ENCODE measurements at places on chromosomes 7 and 10.

- DNase-seq = no peak
Measured at GRCh38 chr7:92002720-92003119, 62.1 kb downstream of the AKAP9 start.

- DNase-seq = no peak
Measured at GRCh38 chr7:7157887-7158271, 24.5 kb upstream of the C1GALT1 start.

DNA sequence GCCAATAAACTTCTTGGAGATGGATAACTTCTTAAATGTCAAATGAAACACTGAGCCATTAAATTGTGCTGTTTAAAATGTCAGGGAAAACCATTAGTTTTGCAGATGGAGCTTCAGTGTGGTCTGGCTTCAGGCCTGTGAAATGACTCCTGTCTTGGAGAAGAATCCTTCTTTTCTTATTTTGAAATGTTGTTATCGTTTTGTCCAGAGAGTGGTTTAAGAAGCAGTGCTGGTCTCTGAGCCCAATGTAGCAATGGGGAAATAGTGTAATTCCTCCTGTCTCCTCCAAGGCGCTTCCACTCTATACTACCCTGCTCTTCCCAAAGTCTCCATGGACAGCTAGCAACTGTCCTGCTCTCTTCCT, 177.6 kb downstream of the REEP3 start:
- DNase-seq = no peak

DNA sequence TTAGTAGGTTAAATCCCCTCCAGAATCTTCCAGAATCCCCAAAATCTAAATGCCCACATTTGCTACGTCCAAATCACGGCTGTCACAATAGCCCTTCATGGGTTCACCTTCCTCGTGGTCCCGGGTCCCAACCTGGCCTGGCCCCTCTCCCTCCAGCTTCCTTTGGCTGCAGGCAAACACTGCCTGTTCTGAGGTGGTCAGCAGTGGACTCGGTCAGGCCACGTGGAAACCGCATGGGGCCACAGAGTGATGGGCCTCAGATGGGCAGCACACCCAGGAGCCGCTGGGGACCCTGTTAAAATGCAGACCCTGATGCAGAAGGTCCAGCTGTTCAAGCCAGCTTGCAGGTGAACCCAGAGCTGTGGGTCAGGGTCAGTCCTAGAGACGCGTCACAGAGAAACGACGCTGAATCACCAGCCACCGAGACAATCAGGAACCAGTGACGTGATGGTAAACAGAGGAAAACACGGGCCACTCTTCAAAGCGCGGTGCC, 588.6 kb downstream of the DNAJB6 start:
- no peak for DNase-seq

DNA sequence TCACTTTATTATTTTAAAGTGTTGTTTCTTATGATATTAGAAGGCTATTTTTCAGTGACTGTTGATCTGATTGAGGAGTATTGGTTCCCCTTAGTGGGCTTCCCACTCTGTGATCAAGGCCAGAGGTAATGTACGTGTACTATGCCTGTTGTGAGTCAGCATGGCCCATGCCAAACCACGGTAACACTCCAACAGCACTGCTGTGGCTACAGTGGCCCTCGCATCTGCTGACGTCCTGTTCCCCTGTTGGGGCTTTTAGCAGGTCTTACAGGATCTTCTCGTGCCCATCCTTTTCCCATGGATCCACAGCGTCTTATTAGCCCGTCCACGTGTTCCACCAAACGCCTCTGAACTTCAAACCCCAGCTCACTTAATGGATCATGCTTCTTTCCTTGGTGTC, 964.6 kb upstream of the CELF2 start:
- DNase-seq = no peak

DNA sequence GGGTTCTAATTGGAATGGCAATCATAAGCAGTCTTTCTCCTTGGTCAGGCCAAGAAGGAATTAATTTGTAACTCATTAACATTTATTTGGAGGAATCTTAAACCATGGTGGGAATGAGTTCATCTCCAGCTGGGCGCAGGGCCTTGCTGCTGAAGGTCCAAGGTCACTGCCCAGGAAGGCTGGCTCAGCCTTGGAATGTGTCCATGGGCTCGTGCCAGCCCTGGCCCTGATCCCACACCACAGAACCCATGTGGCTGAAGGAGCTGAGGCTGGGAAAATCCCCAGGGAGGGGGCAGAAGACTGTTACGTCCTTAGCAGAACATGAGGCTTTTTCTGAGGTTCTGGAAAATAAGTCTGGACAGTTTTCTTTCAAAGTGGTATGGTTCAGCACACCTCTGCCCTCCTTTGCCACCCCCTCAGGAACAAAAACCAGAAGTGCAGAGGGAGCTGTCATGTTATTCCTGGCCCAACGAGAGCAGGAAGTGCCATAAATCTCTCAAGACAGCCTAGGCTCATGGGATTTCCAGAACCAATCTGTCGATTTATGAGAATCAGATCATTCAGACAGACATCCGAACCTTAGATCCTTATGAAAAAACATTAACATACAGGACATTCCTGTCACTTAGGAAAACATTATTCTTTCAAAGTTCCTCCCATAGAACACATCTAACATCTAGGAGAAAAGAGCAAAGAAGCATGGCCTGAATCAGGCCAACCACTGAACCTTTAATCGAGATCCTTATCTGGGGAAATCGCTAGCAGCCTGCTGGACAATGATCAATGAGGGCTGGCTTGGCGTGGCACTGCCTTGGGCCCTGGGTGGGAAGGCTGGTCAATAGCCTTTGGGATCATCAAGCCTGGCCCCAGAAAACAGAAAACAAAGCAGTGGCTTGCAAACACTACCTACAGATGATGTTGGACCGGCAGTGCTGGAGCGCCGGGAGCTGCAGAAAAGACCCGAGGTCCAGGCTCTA, 134.3 kb downstream of the TAX1BP1 start:
- peak; percentile 24 for DNase-seq

DNA sequence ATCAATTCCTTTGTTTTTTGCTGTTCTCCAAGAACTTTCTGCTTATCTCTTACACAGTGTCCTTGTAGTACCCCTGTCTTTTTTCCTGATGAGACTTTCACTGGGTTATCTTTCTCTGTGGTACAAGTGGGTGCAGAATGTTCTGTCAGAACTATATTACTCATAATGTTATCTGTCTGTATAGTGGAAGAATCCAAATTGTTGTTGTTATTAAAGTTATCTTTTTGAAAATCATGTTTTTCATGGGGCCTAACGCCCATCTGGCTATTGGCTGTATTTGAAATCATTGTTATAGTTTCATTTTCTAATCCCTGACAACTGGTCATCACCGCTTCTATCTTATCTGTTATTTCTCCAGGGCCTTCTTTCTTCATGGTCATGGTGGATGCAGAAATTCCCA, 163.0 kb upstream of the CCDC6 start:
- DNase-seq = no peak

DNA sequence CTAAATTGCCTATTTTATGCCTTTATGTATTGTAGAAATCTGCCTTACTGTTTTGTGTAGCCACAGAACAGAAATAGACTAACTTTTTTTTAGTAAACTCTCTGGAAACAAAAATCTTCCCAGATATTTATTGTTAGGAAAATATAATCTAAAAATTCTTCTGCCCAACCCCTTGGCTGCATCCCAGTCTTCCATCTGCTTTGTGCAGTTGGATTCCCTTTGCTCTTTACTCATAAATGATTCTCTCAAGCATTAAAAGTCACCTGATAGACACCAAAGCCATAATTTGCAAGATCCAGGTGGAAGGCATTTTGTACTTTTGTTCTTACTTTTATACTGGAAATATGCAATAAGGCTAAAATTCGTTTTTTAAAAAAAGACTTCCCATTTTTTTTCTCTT, 6.1 kb upstream of the CAV2 start:
- DNase-seq = no peak

DNA sequence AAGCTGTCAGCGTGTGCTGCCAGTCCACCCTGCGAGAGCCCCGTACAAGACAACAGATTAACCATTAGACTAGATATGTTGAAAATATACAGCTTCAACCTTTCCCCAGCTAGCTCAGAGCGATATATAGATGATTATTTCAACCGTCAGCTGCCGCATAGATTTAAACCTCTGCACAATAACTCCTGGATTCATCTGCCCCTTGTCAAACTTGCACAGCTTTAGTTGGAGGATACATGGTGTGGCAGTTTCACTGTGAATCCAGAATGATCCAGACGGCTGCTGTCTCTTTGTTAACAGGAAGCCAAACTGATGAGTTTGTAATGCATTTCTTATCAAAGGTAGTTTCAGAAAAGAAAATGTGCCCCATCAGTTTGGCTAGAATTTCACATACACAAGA, 659.7 kb downstream of the KCNMA1 start:
- no peak for DNase-seq

DNA sequence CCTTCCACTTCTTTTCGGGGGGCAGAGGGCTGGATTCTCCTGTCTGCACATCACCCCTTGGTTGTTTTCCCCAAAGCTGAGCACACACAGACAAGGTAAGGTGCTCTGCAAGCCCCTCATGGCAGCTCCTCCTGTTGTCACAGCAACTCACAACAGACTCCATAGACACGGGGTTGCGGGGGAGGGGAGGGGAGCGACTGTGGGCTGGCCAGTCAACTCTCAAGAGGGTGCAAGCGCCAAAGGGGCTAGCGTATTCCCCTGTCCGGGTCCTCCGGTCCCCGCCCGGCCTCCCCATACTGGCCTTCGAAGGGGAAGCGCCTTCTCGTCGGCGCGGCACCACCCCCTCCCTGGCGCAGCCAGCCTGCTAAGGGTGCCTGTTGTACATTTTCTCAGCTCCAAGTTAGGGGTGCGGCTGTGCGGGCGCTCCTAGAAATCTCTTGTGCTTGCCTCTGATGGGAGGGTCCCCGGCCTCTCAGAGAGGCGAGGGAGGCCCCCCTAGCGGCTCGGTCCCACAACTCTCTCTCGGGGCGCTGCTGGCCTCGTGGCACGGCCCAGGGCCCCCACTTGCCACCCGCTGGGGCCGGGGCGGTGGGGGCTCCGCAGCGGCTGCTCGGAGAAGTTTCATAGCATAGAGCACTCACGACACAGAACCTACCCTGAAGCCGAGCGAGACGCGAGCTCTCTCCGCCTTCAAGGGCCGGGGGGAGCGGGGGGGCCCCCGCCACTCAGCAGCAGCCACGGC, 498 bp downstream of the RHOBTB1 start:
- DNase-seq = peak; percentile 35

- peak; percentile 9 for DNase-seq
Measured at GRCh38 chr10:380313-380940, 245.2 kb downstream of the ZMYND11 start.

DNA sequence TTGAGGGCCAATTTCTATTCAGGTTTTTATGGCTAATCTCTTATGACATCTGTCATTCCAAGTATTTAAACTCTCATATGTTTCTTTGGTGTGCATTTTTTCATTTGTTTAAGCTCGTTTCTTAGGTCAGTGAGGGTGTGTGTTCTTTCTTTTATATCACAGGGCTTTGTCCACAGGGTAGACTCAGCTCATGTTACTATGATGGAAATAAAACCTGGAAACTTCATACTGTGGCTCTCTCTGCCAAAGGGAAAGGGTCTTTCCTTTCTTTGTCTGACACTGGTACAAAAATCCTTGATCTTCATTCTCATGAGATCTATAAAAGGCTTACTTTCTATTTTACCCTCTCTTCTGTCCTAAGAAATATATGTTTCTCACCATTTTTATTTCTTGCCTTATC, 129.6 kb upstream of the SP8 start:
- DNase-seq = no peak

DNA sequence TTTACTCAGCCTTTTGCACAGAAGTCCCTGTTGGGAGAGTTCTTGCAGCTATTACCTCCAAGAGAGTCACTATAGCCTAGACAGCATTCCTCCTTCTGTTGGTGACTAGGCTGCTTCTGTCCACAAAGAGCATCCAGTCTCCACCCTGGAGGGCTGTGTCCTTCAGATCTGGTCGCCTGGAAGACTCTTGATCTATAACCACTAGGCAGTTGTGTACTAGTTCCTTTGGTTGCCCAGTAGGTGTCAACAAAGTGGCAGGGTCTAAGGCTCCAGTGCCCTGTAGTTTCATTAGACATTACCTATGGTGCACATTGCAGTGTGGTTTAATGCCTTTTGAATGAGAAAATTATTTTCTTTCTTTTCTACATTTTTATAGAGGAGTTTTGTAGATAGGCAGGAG, 11.3 kb upstream of the AKR1C2 start:
- DNase-seq = no peak

DNA sequence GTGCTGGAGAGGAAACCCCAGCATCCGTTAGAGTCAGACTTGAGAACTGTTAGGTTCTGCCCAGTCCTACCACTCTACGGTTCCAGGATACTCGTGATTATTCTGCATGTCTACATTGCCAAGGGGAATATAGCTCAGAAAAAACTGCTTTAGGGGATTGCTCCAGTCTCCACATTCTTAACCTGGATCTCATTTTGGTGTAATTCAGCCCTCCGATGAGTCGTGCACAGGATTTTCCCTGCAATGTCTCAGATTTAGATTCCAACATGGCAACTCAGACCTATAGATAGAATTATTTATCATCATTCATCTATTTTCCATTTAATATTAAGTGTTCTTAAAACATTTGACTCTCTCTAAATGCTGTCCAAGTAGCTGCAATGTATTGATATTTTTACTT, 121.1 kb upstream of the ZEB1 start:
- DNase-seq = no peak

GRCh38 chr7:2735744-2736143, 47.7 kb downstream of the AMZ1 start:
- DNase-seq = no peak

DNA sequence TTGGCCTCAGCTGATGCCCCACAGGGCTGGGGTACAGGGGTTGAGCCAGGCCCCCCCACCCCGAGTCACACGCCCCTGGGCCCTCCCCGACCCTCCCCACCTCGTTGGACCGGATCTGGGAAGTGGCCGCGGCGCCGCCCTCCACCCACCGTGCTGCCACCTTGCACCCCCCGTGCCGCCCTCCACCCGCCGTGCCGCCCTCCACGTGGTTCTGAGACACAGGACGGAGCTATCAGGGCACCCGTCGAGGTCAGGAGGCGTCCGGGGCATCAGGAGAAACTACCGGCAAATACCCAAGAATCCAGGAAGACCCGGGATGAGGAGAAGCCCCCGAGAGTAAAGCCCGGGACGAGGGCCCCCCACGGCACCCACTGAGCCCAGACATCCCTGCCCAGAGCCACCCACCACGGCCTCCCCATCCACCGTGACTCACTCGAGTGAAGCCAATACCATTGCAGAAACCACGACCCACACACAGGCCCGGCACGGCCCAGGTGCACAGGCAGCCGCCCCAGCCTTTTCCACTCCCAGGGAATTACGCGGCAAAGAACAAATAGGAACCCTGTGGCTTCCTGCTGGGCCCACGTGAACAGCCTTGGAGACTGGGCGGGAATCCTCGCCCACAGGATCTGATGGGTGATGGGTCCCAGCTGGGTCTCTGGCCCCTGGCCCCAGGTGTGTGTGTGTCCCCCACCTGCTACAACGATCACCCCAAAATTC, 34.0 kb downstream of the ADAP1 start:
- no peak for DNase-seq
